ENCODE measurements at places on chromosomes 5 and 9.

GRCh38 chr5:22896152-22896551 lies 43.0 kb upstream of the CDH12 start:
- no peak for DNase-seq

DNA sequence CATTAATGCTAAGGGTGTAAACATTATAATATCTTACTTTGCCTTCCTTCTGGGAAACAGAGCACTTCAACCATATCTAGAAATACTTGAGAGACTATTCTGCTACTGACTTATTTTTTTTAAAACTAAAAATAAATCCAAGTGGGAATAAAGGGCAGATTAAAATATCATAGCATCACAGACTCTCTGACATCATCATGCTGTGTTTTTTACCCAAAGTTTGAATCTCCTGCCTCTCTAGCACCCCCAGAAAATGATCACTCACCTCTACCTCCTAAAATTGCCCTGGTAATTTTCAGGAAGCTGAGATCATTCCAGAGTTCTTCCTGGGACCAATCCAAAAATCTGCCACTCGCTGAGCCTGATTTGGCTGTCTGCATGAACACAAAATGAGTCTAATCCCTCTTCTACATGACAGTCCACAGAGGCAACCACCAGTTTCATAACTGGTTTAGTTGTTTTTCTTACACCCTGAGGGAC lies 813.8 kb upstream of the DMAC1 start:
- DNase-seq = no peak

GRCh38 chr9:119284118-119284517 lies 85.1 kb downstream of the BRINP1 start:
- no peak for DNase-seq

GRCh38 chr5:12248831-12249230 lies 344.6 kb upstream of the CTNND2 start:
- no peak for DNase-seq

- no peak for DNase-seq
These were observed 34.4 kb downstream of the FAM240B start for GRCh38 chr9:38685535-38685934.

DNA sequence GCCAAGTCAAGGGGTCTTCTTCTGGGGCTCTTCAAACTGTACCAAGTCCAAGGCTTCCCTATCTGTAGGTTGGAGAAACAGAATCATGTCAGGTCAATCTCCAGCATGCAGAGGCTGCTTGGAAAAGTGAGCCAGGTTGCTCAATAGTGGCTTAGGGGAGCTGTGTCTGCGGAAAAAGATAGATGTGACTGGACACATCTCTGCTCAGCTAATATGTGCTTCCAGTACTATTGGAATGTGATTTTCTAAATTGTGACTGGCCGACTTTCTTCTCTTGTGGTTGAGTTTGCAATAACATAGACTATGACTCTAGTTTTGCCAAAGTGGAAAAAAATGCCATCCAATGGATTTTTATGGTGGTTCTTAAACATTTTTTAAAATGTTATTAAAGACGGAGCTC lies 136.7 kb downstream of the BOD1 start:
- no peak for DNase-seq

GRCh38 chr5:38720554-38721361 lies 125.1 kb upstream of the OSMR start:
- no peak for DNase-seq

DNA sequence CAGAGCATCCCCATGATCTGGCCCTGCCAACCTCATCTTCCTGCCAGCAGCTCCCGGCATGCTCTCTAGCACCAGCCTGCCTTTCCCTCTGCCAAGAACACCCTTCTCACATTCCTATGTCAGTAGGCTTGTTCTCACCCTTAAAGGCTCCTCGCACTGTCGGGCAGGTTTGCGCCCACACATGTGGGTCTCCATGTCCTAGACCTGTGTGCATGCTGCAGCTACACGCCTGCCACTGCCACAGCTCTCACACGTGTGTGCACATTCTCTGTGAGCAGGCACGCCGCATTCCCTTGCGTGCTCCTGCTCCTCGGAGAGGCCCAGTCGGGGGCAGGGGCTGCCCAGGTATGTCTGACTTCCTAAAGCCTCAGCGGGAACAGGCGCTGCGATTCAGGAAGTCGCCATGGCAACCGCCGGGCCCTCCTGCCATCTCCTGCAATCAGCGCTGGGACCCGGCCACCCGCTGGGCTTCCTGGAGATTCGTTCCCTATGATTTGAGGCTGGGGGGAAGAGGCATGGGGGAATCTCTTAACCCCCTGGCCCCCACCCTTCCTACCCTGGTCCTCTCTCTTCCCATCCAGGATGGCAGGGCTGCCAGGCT lies 28.1 kb downstream of the NDUFA8 start:
- no peak for DNase-seq

Measured in Peyer's patch (tissue), 4 donors.